ENCODE measurements at places on chromosomes 11 and 22.

DNA sequence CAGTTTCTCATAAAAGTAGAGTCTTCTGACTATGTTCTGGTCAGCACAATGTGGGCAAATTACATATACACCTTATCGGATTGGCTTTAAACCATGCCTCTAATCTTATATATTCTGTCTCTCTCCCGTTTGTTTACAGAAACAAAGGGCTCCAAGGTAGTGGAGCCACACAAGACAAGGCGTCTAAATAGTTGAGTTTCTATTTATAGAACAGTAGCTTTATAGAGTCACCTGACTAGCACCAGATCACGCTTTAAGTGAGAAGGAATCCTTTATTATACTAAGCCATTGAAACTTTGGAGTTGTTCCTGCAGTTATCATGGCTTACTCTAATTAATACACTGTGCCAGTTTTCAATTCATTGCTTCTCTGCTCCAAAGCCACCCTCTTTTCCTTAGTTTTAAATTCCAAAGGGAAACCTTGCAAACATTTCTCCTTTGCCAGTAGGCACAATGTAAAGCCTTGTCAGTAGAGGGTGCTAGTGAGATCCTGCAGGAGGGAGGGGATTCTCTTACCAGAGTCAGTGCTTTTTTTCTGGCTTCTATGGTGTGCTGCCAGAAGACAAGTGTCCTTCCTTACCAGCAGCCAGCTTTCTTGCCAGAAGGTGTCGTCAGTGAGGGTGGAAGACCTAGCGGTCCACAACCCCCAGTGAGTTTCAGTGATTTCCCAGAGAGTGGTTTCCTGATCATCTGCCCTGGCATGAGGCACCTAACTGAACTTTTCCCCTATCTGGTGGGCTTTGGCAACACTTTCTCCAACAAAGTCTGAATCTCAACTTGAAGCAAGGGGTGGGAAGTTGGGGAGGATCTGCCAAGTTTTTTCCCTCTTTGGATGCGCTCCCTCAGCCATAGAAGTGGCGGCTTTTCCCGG, 71.7 kb downstream of the RAB38 start:
- DNase-seq, result no peak

GRCh38 chr22:45069925-45070324, 60.1 kb upstream of the PHF21B start:
- no peak for DNase-seq

GRCh38 chr11:129395883-129396282, 20.2 kb downstream of the BARX2 start:
- DNase-seq, result no peak

DNA sequence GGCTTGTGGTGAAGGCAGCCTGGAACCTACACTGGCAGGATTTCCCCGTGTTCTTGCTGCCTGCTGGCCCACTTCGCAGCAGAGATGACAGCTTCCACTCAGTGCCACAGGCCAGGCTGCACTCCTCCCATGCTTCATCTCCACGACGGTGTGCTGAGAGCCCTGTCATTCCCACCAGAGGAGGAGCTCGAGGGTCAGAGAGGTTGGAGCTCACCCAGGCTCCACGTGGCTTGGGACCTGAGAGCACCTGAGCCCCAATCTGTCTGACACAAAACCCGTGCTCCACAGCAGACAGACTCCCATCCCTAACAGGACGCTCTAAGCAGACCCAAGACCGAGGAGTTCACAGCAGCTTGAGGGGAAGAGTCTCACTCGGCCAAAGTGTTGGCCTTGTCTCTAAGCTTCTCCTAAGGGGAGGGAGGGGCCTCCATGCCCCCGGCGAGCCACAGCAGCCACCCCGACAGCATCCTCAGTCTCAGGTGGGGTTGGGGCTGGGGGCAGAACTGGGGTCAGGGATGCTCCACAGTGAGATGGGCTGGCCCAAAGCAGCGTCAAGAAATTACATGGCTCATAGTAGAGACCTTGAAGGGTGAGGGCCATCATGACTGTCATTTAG, 10.7 kb downstream of the LRFN4 start:
- DNase-seq, result no peak

GRCh38 chr11:27085605-27086004, 45.0 kb downstream of the BBOX1 start:
- no peak for DNase-seq

GRCh38 chr22:27512283-27512761, 289.2 kb downstream of the MN1 start:
- no peak for DNase-seq

- DNase-seq, result no peak
Observed at GRCh38 chr11:73761403-73761945, 600 bp upstream of the RAB6A start.

DNA sequence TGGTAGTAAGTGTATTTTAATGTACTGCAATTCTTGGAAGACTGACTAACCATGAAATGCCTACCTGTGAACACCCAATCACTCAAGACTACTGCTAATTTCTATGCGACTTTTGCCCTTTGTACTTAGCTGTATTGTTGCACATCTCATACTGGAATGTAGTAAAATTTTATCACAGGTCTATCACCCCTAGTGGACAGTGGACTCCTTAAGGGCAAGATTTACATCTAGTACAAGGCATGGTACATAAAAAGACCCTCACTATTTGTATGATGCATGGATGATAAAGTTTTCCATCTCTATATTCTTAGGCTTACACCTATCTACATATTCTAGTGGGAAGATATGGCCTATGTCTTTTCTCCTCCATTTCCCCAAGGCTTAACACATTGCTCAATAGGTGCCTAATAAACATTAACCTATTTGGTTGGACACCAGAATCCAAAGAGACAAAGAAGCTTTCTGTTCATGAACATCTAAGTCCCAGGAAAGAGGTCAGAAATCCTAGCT, 26.1 kb downstream of the SERGEF start:
- no peak for DNase-seq

Measured in stimulated activated CD8-positive, alpha-beta memory T cell treated with anti-CD3 and anti-CD28 coated beads, Interleukin-4, amount 100 ng/mL, for 1 hour (primary cell).